ENCODE measurements at places on chromosomes 7 and 10.

GRCh38 chr10:35387768-35388167, 51.5 kb downstream of the CCNY start:
- DNase-seq: no peak

DNA sequence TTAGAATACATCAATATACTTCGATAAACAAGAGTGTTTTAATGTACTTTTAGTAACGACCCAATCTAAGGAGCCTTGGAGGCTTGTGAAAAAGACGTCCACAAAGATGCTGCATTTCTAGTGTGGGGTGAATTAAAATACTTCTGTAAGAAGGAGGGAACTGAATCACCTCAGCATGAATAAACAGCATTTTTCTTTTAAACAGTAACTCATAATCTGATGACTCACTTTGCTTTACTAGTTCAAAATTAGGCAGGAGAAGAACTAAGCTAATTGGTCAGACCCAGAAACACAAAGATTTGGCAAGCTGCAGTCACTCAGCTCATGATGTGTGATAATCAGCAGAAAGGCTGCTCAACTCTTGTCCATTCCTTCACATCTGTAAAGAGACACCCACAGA, 24.2 kb downstream of the NCOA4 start:
- peak; percentile 76 for DNase-seq

DNA sequence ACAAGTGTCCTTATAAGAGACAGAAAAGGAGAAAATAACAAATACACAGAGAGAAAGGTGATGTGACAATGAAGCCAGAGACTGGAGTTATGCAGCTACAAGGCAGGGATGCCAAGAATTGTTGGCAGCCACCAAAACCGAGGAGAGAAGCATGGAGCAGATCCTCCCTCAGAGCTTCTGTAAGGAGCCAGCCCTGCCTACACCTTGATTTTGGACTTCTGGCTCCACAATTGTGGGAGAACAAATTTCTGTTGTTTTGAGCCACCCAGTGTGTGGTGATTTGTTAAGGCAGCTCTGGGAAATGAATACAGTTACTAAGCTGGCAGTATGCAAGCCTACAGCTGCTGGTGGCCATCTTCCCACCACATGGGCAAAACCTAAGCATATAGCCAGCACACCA, 163.6 kb downstream of the GRM8 start:
- DNase-seq: no peak

GRCh38 chr10:83190614-83191013, 948.7 kb upstream of the GHITM start:
- DNase-seq: no peak

- DNase-seq: no peak
Measured at GRCh38 chr7:30552330-30552729, 42.3 kb upstream of the GARS1 start.

GRCh38 chr10:98563811-98564210, 117.1 kb upstream of the HPS1 start:
- no peak for DNase-seq

DNA sequence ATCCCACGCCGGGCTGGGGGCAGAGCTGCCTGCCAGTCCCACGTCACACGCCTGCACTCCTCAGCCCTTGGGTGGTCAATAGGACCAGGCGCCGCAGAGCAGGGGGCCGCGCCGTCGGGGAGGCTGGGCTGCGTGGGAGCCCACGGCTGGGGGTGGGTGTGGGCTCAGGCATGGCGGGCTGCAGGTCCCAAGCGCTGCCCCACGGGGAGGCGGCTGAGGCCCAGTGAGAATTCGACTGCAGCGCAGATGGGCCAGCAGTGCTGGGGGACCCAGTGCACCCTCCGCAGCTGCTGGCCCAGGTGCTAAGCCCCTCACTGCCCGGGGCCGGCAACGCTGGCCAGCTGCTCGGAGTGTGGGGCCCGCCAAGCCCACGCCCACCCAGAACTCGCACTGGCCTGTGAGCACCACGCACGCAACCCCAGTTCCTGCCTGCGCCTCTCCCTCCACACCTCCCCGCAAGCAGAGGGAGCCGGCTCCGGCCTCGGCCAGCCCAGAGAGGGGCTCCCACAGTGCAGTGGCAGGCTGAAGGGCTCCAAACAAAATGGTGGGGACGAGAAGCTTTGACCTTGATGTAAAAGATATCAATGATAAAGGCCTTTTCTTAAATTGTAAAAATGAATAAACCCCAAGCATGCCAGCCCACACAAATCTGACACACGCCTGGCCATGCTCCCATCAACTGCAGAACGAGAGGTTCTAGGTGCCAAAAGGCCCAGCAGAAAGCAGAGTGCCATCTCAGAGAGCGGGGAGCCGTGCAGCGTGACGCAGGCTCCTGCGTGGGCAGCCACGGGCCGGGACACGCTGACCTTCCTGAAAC, 255.5 kb downstream of the MAD1L1 start:
- no peak for DNase-seq

DNA sequence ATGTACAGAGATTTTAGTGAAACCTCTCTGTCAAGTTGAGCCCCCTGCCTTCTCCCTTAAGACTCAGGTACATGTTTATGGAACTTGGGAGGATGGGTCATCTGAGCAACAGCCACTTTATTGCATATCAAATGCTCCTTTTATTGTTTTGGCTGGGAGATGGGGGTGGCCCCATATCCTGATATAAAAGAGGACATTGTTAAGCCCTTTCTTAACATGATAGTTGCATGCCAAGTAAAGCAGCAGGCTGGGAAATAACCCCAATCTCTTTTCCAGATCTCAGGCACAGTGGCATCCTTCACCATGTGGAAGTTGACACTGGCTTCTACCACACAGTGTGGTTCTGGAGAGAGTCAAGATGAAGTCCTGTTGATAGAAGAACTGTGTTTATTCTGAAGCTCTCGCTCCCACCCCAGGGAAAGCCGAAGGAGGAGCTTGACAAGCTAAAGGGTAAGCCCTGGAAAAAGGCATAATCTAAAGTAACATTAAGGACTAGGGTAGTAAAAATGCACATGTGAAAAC, 746.7 kb downstream of the SUGCT start:
- no peak for DNase-seq

DNA sequence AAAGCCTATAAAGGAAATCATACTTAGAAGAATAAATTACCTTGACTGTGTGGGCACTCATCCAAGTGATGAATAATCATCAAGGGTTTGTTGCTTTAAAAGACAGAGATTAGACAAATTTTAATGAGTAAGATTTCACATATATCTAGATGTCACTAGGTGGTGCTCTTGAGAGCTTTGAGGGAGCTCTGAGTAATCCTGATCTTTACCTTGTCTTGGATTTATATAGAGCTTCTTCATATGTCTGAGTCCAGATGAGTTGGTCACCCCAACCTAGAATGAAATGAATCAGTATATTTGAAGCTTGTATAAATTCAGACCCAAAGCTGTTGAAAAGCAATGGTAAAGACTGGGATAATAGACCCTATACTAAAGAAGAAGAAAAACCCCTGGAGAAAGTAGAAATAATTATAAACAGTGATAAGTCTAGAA, 3.7 kb downstream of the AGR2 start:
- peak; percentile 84 for DNase-seq

DNA sequence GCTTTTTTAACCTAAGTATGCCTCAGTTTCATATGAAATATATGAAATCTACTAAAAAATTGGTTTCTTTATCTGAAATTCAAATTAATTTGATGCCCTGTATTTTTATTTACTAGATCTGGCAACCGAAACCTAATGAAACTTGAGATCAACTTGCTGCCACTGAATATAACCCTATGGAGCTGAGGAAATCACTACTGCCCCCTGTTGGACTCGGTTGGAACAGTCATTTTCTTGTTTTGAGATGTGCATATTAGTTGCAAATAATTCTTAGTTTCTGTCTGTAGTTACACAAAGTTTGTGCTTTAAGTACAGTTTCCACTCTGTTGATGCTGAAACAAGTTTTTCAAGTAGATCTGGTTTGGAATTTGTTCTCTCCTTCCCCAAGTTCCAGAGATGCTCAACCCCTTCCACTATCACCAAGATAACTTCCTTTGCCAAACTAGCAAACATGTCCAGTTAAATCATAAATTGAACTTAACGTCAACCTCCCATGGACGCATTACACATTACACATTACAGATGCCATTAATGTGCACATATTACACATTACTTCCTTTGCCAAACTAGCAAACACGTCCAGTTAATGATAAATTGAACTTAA, 22.2 kb upstream of the EXOC4 start:
- DNase-seq: peak; percentile 36

DNA sequence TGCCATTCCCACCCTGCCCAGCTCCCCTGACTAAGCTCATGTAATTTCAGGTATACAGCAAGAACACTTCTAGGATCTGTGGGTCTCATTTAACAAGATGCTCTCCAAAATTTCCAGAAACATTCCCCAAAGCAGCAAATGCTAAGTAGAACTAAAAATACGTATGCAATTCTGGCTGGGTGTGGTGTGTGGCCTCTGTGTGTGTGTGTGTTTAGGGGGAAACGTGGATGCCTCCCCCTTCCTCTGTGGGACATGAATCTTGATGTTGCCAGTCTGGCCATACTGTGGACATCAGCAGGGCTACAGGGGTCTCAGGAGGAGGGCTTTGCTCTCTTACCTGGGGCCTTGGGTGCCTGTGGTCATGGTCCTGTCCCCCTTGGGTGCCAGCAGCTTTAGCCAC, 18.4 kb downstream of the EMX2 start:
- no peak for DNase-seq

GRCh38 chr7:7489546-7489945, 46.1 kb downstream of the COL28A1 start:
- DNase-seq: no peak

GRCh38 chr7:110486549-110486948, 604.4 kb upstream of the LRRN3 start:
- DNase-seq: no peak

DNA sequence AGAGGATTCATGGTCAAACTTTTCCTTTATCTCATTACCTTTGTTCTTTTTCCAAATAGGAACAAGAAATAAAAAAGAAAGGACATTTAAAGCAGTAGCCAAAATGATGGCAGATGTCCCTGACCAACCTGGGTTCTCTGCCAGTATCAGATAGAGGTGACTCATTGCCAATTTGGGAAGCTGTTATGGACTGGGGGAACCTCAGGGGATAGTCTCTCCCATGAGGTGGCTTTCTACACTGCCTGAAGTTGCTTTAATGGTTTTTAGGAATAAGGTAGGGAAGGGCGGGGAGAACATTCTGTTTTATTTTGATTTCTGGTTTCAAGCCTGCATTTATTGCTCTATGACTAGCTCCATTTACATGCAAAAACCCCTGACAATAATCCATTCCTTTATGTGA, 457.9 kb upstream of the TPK1 start:
- no peak for DNase-seq

DNA sequence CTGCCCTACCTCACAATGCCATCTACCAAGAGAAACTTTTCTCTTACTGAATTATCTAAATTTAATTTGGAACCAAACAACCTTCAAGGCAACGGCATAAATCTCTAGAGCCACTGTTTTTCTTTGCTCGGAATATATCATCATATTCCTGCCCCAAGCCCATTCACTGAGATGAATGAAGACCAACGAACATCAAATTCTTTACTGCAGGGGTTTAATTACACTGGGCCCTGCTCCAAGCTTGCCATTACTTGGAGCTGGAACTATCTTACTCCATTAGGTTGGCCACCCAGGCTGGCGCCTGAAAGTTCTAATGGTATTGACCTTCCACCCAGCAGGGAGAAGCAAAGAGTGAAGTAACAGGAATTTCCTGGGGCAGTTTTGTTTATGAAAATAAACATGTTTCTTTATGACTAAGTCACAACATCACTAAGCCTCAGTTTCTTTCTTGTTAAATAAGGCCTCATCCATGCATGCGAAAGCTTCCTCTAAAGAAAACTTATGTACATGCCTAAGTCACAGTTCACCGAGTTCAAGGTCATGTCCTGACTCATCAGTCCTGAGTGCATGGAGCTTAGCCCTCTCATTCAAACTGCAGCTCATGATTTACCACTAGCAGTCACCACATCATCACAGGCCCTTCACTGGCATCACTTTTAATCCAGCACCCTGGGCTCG, 42.1 kb upstream of the ANAPC16 start:
- DNase-seq: peak; percentile 53

DNA sequence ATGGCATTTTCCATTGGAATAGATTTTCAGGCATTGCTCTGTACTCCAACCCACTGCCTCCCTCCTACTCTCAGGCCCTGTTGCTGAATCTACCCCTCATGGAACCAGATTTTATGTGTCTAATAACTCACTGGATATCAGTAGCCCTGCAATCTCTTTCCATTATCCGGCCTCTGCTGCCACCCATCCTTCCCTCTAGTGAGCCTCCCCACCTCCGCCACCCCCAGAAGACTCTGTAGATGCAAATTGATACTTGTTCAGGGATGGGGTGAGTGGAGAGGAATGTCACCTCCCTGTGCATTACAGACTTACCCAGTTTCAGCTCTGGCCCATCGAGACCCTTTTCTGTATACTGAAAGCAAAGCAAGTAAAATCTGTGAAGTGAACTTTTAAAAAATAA, 52.3 kb upstream of the PHYHIPL start:
- no peak for DNase-seq

GRCh38 chr10:88162852-88163251, 299.4 kb downstream of the PTEN start:
- no peak for DNase-seq

GRCh38 chr7:142418326-142418725, 160.5 kb upstream of the PRSS58 start:
- DNase-seq: no peak

GRCh38 chr10:114077815-114078219, 34.2 kb downstream of the ADRB1 start:
- no peak for DNase-seq

GRCh38 chr10:27661514-27662286, 83.9 kb downstream of the MKX start:
- DNase-seq: peak; percentile 79

DNA sequence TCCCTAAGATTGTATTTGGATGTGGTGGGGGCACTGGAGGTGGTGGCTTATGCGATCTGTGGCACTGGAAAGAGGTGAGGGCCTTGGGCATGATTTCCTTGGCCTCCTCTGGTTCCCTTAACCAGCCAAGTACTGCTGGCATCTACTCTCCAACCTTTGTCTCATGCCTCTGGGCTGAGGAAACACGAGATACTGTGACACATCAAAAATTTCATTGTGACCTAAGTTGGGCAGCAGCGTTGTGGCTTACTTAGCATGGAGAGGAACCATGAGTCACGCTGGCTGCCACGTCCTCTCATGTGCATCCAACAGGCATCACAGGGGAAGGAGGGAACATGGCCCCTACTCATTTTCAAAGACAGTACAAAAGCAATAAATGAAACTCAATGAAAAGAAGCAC, 29.7 kb upstream of the GSDME start:
- DNase-seq: peak; percentile 97

- no peak for DNase-seq
Measured at GRCh38 chr10:77741746-77742145, 104.1 kb upstream of the KCNMA1 start.

- peak; percentile 96 for DNase-seq
Measured at GRCh38 chr7:54773472-54774399, 14.7 kb upstream of the SEC61G start.

GRCh38 chr7:27581906-27582305, 80.8 kb downstream of the HIBADH start:
- no peak for DNase-seq

Data from A172 (cell line).